ENCODE measurements at places on chromosomes 5 and 9. TPM values are rescaled to one million over a fixed set of nuclear protein-coding genes. Genes with fewer than 3 reads are reported as not detected.

GRCh38 chr9:127395497-127396252 is 1.3 kb upstream of the SLC2A8 start:
- no peak for DNase-seq

GRCh38 chr5:127812570-127812969 is 109.4 kb downstream of the CCDC192 start:
- no peak for DNase-seq

The SPINK5 gene
- total RNA-seq = not detected

DNA sequence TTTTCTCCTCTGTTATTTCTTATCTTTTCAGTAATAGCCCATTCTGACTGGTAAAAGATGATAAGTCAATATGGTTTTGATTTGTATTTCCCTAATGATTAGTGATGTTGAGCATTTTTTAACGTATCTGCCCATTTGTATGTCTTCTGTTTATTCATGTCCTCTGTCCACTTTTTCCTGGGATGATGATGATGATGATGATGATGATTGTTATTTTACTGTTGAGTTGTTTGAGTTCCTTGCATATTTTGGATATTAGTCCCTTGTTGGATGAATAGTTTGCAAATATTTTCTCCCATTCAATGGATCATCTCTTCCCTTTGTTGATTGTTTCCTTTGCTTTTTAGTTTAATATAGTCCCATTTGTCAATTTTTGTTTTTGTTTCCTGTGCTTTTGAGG is 27.0 kb downstream of the UTP15 start:
- no peak for DNase-seq

The MTMR12 gene
- total RNA-seq = 8.7 TPM

The CYLC2 gene
- total RNA-seq = not detected

DNA sequence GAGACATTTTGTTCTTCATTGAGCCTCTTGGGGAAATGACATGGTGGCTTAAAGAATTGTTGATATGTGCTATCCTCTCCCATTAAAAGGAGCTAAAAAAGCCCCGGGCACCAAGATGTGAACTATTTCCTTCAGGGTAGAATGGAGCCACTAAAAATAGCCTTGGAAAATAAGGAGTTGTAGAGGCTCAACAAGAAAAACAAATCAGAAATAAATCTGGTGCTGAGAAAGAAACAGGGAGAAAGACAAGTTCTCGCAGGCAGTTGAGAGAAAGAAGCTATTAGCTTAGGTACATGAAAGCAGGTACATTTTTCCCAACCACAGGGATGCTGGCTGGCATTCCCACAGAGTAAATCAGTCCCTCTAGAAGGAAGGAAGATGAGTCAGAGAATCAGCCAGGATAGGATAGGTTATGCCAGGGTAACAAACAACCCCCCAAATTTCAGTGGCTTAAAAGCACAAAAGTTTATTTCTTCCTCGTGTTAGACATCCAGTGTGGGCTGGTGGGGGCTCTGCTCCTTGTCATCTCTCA is 134.6 kb upstream of the ADRA1B start:
- DNase-seq = no peak
